Immature natural killer cell (primary cell): ENCODE measurements at places on chromosomes 1 and 21.

- DNase-seq: no peak
- no peak overlapping the region for H3K27ac ChIP-seq
- no peak overlapping the region for H3K4me3 ChIP-seq
- no peaks in the 10 kb centered on the region for H3K4me1 ChIP-seq
Observed at GRCh38 chr1:8343464-8344001, 25.6 kb downstream of the SLC45A1 start.

- DNase-seq: no peak
- H3K27me3 ChIP-seq: peaks cover 6% of the 10 kb centered on the region
- H3K4me1 ChIP-seq: no peaks in the 10 kb centered on the region
- no peaks in the 10 kb centered on the region for H3K36me3 ChIP-seq
Observed at GRCh38 chr21:38851101-38851500, 45.4 kb downstream of the ETS2 start.

DNA sequence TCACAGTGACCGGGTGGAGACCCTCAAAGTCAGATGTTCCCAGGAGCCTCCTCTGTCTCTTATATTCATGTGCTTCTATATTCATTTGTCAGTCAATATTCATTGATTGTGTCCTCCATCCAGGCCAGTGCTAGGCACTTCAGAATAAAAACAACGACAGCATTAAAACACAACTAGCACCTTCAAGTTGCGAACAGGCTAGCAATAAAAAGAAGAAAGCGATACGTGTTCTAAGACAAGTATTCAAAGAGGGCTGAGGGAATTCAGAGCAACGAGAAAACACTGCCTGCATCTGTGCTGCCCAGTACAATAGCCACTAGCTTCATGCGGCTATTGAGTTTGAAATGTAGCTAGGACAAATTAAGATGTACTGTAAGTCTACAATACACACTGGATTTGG, 138.0 kb downstream of the PLXNA2 start:
- H3K36me3 ChIP-seq: no peaks in the 10 kb centered on the region
- H3K27ac ChIP-seq: no peak overlapping the region
- H3K27me3 ChIP-seq: peaks cover 4% of the 10 kb centered on the region
- H3K4me3 ChIP-seq: no peak overlapping the region
- H3K4me1 ChIP-seq: no peaks in the 10 kb centered on the region

DNA sequence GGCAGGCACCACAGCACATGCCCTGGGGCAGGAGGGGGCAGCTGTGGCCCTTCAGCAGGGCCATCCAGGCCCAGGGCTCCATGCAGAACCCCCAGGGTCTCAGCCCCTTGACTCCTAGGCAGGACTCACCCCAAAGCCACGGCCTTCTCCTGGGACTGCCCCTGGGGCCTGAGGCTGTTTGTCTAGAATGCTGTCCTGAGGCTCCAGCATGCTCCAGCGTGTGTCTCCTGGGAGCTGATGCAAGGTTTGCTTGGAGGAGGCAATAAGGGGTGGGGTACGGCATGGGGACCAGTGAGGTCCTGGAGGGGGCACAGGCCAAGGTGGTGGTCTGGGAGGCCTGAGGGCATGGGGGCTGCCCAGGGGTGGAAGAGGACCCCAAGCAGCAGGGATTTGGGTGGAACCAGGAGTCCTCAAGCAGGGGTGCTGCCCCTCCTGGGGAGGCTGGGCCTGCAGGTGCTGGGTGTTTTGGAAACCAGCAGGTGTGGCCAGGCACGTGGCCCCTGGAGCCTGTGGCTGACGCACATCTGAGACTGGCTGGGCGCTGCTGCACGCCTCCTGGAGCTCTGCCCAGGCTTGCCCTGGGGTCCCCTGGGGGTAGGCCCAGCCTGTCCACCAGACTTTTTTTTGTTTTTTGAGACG, 7.8 kb upstream of the CALML6 start:
- H3K27ac ChIP-seq: no peak overlapping the region
- H3K36me3 ChIP-seq: no peaks in the 10 kb centered on the region
- no peak for DNase-seq
- peaks cover 18% of the 10 kb centered on the region for H3K4me1 ChIP-seq
- H3K27me3 ChIP-seq: peaks cover 3% of the 10 kb centered on the region
- H3K4me3 ChIP-seq: no peak overlapping the region

DNA sequence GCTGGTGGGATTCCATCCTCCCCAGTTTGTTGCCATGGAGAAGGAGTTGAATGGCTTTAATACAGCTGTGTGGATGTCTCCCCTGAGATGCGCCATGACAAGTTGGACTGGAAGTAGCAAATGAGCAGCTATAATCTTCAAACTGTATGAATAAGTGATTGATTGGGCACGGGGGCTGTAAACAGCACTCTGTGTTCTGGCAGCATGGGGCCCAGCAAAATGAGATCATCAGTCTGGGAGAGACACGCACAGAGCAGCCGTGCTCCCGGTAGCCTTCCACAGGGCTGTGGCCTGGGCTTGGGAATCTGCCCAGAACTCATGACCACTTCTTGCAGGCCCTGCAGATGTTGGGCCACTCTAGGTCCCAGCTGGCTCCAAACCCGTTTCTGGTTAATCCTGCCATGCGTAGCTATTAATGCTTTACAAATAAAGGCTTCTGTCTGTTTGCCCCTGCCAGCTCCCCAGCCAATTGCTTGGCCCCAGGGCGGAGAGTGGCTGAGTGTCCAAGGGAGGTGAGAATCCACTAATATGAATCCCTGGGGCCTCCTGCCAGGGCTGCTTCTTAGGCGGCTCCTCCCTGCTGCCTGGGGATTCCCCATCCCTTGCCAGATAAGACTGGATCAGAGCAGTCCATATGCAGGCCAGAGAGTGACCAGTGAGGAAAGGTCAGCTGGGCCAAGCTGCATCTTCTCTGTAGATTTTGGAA, 642.9 kb downstream of the AJAP1 start:
- H3K27ac ChIP-seq: no peak overlapping the region
- H3K36me3 ChIP-seq: no peaks in the 10 kb centered on the region
- no peak for DNase-seq
- no peaks in the 10 kb centered on the region for H3K4me1 ChIP-seq
- peaks cover 5% of the 10 kb centered on the region for H3K27me3 ChIP-seq

- peak overlapping the region; percentile 97 for H3K4me3 ChIP-seq
- H3K4me1 ChIP-seq: peaks cover 36% of the 10 kb centered on the region
- peak overlapping the region; percentile 99 for H3K27ac ChIP-seq
- H3K36me3 ChIP-seq: no peaks in the 10 kb centered on the region
Observed at GRCh38 chr1:45584351-45585109, 689 bp downstream of the NASP start.

- H3K27me3 ChIP-seq: peaks cover 4% of the 10 kb centered on the region
- H3K4me3 ChIP-seq: no peak overlapping the region
- no peaks in the 10 kb centered on the region for H3K4me1 ChIP-seq
Observed at GRCh38 chr1:182283746-182284544, 107.6 kb downstream of the GLUL start.

DNA sequence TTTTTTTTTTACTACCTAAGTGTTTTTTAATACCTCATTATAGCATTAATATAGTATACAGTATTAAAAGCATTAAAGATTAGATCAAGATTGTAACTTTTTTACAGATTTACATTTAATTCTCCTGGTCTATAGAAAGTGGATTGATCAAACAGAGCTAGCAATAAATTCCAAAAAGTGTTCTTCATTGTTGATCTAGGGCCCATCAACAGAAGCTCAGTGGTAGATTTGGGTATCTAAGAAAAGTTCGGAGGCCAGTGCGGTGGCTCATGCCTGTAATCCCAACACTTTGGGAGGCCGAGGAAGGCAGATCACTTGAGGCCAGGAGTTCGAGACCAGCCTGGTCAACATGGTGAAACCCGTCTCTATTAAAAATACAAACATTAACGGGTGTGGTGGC, 12.5 kb downstream of the NUP210L start:
- no peaks in the 10 kb centered on the region for H3K36me3 ChIP-seq
- H3K27me3 ChIP-seq: peaks cover 2% of the 10 kb centered on the region
- H3K27ac ChIP-seq: no peak overlapping the region
- no peaks in the 10 kb centered on the region for H3K4me1 ChIP-seq
- no peak for DNase-seq

DNA sequence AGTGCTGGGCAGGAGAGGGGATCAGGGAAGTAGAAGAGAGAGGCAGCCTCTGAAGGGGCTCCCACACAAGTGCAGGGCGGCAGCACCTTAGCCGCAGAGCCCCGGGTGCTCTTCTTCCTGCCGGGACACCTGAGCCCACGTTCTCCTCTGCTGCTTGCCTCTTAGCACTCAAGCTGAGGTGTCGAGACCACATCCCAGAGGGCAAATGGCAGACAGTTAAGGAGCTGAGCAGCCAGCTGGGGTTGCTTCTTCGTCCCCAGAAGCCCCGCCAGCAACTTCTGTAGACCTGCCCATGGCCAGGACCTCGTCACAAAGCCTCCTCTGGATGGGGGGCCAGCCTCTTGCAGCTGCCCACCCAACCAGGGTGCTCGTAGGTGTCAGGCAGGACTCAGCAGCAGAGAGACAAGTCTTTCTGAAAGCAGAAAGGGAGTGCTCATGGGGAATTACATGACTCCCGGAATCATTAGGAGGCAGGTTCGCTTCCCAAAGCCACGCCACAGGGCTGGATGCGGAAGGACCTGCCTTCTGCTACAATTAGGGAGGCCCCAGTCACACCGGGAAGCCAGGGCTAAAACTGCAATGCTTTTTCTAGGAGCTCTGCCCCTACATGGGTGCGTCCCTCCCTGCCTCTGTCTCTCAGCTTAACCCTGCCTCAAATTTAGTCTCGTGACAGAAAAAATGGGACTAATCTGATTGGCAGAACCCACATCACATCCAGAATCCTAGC, 141.4 kb upstream of the RAB4A start:
- peaks cover 6% of the 10 kb centered on the region for H3K27me3 ChIP-seq

DNA sequence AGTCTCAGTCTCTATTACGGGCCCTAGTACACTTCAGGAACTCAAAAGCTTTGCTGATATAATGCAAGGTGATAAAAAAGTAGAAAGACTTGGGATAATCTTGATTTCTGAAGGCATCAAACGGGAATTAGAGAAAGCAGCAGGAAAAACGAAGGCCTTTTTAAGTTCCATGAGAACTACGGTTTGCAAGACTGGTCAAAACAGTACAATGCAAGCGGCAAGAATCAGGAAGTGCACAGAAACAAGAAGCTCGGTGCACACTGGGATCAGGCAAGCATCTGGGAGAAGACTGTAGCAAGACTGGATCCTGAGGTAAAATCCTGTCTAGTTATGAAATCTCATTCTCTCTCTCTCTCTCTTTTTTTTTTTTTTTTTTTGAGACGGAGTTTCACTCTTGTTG, 28.6 kb downstream of the NTMT2 start:
- H3K36me3 ChIP-seq: no peaks in the 10 kb centered on the region
- no peak for DNase-seq
- peaks cover 3% of the 10 kb centered on the region for H3K27me3 ChIP-seq
- H3K4me1 ChIP-seq: no peaks in the 10 kb centered on the region
- no peak overlapping the region for H3K4me3 ChIP-seq

GRCh38 chr1:147741065-147741464, 19.3 kb downstream of the GJA5 start:
- H3K4me3 ChIP-seq: no peak overlapping the region
- no peaks in the 10 kb centered on the region for H3K4me1 ChIP-seq
- no peaks in the 10 kb centered on the region for H3K36me3 ChIP-seq
- H3K27me3 ChIP-seq: peaks cover 3% of the 10 kb centered on the region
- no peak for DNase-seq
- no peak overlapping the region for H3K27ac ChIP-seq

DNA sequence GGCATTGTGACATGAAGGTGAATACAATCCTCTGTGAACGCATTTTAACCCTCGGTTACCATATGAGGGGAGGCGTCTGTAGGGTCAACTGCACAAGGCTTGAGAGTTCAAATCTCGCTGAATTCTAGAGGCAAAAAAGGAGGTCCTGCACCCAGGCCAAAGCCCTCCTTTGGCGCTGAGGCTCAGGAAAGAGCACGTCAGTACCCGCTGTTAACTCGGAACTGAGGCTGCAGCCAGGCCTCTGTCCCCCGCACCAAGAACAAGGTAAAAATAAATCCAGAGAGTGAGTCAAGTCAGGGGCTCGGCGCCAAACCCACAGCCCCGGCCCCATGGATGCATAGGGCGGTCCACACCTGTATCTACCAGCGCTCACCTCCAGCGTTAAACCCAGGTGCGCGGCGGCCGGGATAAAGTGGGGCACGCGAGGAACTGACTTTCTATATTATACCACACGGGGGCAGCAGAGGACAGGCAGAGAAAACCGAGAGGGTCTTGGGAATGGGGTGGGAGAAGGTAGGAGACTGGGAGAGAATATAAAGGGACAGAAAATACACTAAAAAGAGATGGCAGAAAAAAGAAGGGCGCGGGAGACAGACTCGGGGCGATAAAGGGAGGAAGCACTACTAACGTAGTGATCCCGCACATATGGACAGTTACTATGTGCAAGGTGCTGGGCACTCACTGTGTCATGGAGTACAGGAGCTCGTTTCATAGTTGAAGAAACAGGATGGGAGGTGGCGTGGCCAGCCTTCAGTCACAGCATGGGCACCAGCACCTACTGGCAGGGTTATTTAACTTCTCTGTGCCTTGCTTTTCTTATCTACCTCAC, 54.9 kb downstream of the DMRTA2 start:
- peak; percentile 39 for DNase-seq
- no peak overlapping the region for H3K27ac ChIP-seq
- peak overlapping the region; percentile 40 for H3K4me3 ChIP-seq
- H3K36me3 ChIP-seq: no peaks in the 10 kb centered on the region

DNA sequence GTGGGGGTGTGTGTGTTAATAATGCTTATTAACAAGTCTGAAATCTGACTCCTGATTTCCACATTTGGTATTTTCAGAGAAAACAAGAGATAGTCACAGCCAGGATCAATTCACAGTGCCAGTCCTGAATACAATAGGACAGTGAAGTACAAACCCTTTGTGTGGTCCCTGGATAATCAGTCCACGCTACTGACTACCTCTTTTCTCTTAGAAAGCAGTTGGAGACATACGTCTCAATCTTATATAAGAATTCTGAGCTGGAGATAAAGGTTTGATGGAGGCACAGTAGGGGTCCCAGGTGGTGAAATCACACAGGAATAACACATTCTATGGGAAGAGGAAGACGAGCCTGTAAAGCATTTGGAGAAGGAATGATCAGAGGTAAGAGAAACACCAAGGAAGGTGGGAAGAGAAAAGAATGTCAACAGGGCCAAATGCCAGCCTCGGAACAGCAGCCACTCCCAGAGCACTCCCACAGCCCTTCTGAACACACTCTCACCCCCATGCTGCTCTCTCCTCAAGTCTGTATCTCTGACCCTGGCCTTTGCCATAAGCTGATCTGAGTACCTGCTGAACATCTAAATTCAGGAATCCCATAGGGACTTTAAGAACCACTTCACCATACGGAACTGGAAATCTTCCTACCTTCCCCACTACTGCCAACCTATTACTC, 48.6 kb downstream of the TRAF5 start:
- peaks cover 4% of the 10 kb centered on the region for H3K4me1 ChIP-seq
- H3K4me3 ChIP-seq: no peak overlapping the region
- DNase-seq: no peak
- no peak overlapping the region for H3K27ac ChIP-seq

GRCh38 chr1:183544598-183545297, 45.5 kb downstream of the NCF2 start:
- no peaks in the 10 kb centered on the region for H3K27me3 ChIP-seq
- H3K4me1 ChIP-seq: no peaks in the 10 kb centered on the region
- no peak for DNase-seq
- H3K36me3 ChIP-seq: peaks cover 36% of the 10 kb centered on the region
- H3K4me3 ChIP-seq: no peak overlapping the region

GRCh38 chr1:27394282-27394658, 1.8 kb downstream of the GPR3 start:
- H3K27me3 ChIP-seq: peaks cover 6% of the 10 kb centered on the region
- peaks cover 9% of the 10 kb centered on the region for H3K4me1 ChIP-seq
- no peak overlapping the region for H3K4me3 ChIP-seq
- H3K27ac ChIP-seq: peak overlapping the region; percentile 74
- no peaks in the 10 kb centered on the region for H3K36me3 ChIP-seq
